Activated CD8-positive, alpha-beta T cell treated with anti-CD3 and anti-CD28 coated beads, Interleukin-2, amount 10 ng/mL, durations not matched to agents 7 days and 5 days (primary cell): ENCODE measurements at places on chromosomes 11 and 22.

- H3K4me3 ChIP-seq = no peak overlapping the region
- no peak for DNase-seq
- peaks cover 3% of the 10 kb centered on the region for H3K27me3 ChIP-seq
Measured at GRCh38 chr22:27170491-27170890, 513.1 kb downstream of the MIAT start.

DNA sequence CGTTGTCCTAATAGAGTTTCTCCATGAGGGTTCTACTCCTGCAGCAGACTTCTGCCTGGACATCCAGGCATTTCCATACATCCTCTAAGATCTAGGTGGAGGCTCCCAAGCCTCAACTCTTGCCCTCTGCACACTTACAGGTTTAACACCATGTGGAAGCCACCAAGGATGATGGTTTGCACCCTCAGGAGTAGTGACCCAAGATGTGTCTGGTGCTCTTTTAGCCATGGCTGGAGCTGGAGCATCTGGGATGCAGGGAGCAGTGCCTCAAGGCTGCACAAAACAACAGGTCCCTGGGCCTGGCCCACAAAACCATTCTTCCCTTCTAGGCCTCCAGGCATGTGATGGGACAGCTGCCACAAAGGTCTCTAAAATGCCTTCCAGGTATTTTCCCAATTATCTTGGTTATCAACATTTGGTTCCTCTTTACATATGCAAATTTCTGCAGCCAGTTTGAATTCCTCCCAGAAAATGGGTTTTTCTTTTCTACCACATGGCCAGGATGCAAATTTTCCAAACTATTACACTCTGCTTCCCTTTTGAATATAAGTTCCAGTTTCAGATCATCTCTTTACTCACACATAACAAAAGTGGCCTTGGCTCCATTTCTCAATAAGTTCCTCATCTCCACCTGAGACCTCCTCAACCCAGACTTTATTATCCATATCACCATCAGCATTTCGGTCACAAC, 69.5 kb upstream of the GNAZ start:
- H3K4me3 ChIP-seq = no peak overlapping the region
- peaks cover 9% of the 10 kb centered on the region for H3K36me3 ChIP-seq
- H3K27ac ChIP-seq = no peak overlapping the region
- no peaks in the 10 kb centered on the region for H3K4me1 ChIP-seq
- peaks cover 47% of the 10 kb centered on the region for H3K27me3 ChIP-seq

GRCh38 chr11:64885367-64886286, 7.2 kb upstream of the EHD1 start:
- DNase-seq = peak; percentile 54
- H3K4me1 ChIP-seq = peaks cover 58% of the 10 kb centered on the region
- no peak overlapping the region for H3K4me3 ChIP-seq
- H3K27ac ChIP-seq = peak overlapping the region; percentile 56
- no peaks in the 10 kb centered on the region for H3K36me3 ChIP-seq

GRCh38 chr11:44443836-44444769, 121.4 kb upstream of the CD82 start:
- H3K4me3 ChIP-seq = no peak overlapping the region
- H3K4me1 ChIP-seq = no peaks in the 10 kb centered on the region
- H3K36me3 ChIP-seq = peaks cover 2% of the 10 kb centered on the region
- DNase-seq = no peak

DNA sequence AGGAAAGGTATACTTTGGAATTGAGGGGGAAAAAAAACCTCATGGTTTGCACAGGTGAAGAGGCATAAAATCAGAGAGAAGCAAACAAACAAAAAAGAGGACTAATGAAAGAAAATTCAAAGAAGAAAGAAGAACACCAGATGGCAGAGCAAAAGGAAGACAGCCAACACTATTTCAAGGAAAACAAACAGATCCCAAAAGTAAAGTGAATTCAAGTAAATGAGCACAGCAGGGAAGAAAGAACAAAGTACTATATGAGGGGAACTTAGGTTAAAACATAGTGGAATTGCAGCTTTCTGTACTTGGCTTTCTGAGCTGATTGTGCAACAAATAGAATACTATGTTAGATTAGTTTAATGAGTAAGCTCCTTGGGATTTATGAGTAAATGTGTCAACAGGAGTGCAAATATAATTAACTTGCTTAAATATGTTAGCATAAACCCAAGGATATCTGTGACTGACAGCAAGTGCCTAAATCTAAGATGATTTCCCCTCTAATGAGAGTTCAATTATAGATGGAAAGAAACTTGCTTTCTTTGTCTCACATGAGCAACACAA, 404.6 kb upstream of the CNTN5 start:
- H3K27me3 ChIP-seq = no peaks in the 10 kb centered on the region
- no peak overlapping the region for H3K4me3 ChIP-seq
- no peaks in the 10 kb centered on the region for H3K36me3 ChIP-seq
- H3K27ac ChIP-seq = no peak overlapping the region

GRCh38 chr22:42300259-42301076, 30.0 kb upstream of the TCF20 start:
- H3K27me3 ChIP-seq = peaks cover 6% of the 10 kb centered on the region
- DNase-seq = peak; percentile 67
- peaks cover 61% of the 10 kb centered on the region for H3K4me1 ChIP-seq
- H3K36me3 ChIP-seq = no peaks in the 10 kb centered on the region

DNA sequence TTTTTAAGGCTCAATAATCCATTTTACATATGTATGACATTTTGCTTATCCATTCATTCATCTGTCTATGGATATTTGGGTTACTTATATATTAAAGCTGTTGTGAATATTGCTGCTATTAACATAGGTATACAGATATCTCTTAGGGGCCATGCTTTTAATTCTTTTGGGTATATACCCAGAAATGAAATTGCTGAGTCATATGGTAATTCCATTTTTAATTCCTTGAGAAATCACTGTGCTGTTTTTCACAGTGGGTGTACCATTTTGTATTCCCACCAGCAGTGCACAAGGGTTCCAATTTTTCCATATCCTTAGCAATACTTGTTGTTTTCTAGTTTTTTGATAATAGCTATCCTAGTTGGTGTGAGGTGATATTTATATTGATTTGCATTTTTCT, 19.0 kb downstream of the PRMT3 start:
- H3K4me3 ChIP-seq = no peak overlapping the region
- no peaks in the 10 kb centered on the region for H3K27me3 ChIP-seq
- H3K36me3 ChIP-seq = peaks cover 42% of the 10 kb centered on the region

GRCh38 chr22:50140615-50141014, 29.9 kb upstream of the PANX2 start:
- H3K27me3 ChIP-seq = peaks cover 28% of the 10 kb centered on the region
- no peaks in the 10 kb centered on the region for H3K4me1 ChIP-seq
- no peak overlapping the region for H3K27ac ChIP-seq
- no peak overlapping the region for H3K4me3 ChIP-seq
- DNase-seq = no peak

GRCh38 chr22:40387746-40388145, 17.4 kb downstream of the SGSM3 start:
- peak overlapping the region; percentile 46 for H3K27ac ChIP-seq
- H3K4me3 ChIP-seq = no peak overlapping the region
- H3K4me1 ChIP-seq = peaks cover 52% of the 10 kb centered on the region

GRCh38 chr22:26860301-26860700, 202.9 kb downstream of the MIAT start:
- H3K36me3 ChIP-seq = no peaks in the 10 kb centered on the region
- H3K27me3 ChIP-seq = no peaks in the 10 kb centered on the region
- no peak overlapping the region for H3K4me3 ChIP-seq
- no peak for DNase-seq
- no peaks in the 10 kb centered on the region for H3K4me1 ChIP-seq
- no peak overlapping the region for H3K27ac ChIP-seq

DNA sequence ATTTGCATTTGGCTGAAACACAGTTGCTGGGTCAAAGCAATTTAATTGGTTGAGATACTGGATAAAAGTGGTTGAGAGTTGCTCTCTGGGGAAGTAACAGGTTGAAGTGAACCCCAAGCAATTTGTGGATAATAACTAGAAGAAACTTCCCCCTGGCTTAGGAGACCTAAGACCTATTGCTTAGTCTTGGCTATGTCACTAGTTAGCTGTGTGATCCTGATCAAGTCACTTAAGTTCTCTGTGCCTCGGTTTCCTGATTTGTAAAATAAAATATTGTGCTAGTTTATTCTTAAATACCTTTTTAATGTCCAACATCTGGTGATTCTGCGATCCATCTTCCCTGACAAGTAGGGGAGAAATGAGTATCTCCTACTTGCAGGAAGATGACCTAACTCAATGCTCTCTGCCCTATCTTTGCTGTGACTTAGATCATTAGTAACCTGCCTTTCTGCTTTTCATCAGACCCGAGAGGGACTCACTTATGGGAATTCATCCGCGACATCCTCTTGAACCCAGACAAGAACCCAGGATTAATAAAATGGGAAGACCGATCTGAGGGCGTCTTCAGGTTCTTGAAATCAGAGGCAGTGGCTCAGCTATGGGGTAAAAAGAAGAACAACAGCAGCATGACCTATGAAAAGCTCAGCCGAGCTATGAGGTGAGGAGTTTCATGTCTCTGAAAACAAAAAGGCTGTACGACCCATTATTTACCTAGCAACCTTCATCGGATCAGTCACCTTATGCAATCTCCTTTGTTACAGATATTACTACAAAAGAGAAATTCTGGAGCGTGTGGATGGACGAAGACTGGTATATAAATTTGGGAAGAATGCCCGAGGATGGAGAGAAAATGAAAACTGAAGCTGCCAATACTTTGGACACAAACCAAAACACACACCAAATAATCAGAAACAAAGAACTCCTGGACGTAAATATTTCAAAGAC, 37.5 kb downstream of the EHF start:
- H3K27me3 ChIP-seq = peaks cover 61% of the 10 kb centered on the region
- H3K4me3 ChIP-seq = no peak overlapping the region
- no peaks in the 10 kb centered on the region for H3K4me1 ChIP-seq
- H3K27ac ChIP-seq = no peak overlapping the region
- H3K36me3 ChIP-seq = no peaks in the 10 kb centered on the region
- DNase-seq = no peak

DNA sequence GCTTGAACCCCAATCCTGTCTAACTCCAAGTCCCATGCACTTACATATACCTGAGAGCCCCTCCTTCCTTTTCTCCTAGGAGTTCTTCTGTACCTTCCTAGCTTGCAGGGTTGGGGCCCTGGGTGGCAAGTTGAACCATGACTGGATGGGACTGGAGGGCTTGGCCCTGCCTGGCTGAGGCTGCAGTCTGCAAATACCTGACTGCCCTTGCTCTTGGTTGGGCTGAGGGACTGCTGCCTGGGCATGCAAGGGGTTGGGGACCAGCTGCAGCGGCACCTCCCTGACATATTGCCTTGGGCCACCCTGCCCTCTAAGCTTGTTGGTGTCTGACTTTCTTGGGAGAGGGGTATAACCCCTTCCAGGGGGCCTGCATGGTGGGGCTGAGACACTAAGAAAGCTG, 9.8 kb upstream of the SLC39A13 start:
- H3K27ac ChIP-seq = no peak overlapping the region
- H3K36me3 ChIP-seq = no peaks in the 10 kb centered on the region
- H3K4me3 ChIP-seq = no peak overlapping the region
- no peaks in the 10 kb centered on the region for H3K27me3 ChIP-seq
- H3K4me1 ChIP-seq = peaks cover 36% of the 10 kb centered on the region

DNA sequence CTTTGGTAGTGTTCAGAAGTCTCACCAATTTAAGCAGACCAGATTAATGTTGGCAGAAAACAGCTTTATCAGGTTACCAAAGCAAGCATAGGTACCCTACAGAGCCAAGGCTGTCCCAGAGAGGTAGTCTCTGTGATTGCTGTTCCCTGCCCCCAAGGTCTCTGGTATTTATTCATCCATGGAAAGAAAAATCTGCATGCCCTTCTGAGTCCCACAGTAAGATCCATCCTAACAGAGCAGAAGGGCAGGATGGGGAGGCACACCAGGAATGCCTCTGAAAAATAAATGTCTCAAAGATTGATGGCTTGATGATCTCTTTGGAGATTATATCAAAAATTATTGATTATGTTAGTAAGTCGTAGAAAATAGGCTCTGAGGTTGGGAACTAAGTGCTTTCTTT, 122.8 kb downstream of the FAT3 start:
- H3K36me3 ChIP-seq = no peaks in the 10 kb centered on the region
- no peak overlapping the region for H3K4me3 ChIP-seq
- no peaks in the 10 kb centered on the region for H3K27me3 ChIP-seq
- DNase-seq = no peak
- no peaks in the 10 kb centered on the region for H3K4me1 ChIP-seq

GRCh38 chr11:96472085-96472484, 82.3 kb downstream of the JRKL start:
- no peak overlapping the region for H3K27ac ChIP-seq

DNA sequence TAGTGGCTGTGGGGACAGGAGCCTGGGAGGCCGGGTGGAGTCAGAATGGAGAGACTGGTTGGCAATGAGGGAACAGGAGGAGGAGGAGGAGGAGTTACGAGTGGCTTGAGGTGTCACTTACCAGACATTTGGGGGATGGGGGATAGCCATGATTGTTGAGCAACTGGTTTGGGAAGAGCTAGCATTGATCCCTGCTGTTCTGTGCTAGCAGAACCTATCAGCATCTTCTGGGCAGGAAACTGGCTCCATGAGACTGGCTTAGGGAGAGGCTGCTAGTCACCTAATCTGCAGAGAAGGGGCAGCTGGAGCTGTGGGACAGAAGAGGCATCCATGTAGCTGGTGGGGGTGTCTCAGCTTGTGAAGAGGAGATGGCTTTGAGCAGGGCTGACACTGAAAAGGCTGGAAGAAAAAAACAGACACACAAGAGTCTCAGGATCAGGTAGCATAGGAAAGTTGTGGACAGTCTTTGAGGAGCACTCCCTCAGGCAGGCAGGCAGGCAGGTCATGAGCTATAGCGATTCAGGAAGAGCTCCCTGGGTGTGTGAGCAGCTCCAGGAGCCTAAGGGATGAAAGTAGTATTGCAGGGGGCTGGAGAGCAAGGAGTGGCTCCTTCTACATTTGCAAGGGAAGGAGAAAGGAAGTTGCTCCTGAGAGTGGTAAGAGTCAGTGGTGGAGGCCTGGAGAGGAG, 22.3 kb downstream of the PIK3IP1 start:
- H3K36me3 ChIP-seq = peaks cover 53% of the 10 kb centered on the region
- H3K4me3 ChIP-seq = no peak overlapping the region
- DNase-seq = no peak

DNA sequence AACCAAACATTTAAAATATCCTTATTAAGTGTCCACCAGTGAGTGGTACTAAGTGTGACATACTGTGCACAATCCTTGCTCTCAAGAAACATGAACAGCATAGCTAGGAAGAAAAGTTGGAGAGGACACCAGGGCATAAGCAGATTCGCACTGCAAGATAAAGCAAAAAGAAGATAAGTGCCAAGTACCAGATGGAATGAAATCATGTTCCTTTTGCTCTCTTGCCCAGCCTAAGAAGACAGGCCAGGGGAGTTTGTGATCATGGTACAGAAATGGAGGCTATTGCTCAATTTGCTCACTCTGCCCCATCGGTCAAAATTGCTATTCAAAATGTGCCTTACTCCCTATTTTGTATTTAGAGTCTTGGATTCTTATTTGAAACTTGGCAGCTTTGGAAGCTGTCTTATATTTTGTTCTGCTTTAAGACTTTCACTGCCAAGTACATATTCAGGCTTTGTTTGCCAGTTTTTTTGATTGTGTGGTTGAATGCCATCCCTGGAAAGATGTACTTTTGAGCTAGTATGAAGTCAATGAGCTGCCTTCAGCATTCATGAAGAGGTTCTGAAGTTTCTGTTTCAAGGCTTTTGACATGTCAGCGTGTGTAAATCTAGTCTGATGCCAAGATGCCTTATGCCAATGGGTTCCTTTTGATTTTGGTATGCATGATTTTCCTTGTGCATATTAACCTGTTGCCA, 90.3 kb downstream of the PAX6 start:
- H3K4me3 ChIP-seq = no peak overlapping the region
- peaks cover 5% of the 10 kb centered on the region for H3K4me1 ChIP-seq
- H3K27me3 ChIP-seq = no peaks in the 10 kb centered on the region
- no peaks in the 10 kb centered on the region for H3K36me3 ChIP-seq
